Stimulated activated CD4-positive, alpha-beta T cell treated with anti-CD3 and anti-CD28 coated beads, Interleukin-12 subunit alpha, Interleukin-12 subunit beta, amount 100 ng/mL, for 24 hours (primary cell): ENCODE measurements at places on chromosomes 5 and 9.

DNA sequence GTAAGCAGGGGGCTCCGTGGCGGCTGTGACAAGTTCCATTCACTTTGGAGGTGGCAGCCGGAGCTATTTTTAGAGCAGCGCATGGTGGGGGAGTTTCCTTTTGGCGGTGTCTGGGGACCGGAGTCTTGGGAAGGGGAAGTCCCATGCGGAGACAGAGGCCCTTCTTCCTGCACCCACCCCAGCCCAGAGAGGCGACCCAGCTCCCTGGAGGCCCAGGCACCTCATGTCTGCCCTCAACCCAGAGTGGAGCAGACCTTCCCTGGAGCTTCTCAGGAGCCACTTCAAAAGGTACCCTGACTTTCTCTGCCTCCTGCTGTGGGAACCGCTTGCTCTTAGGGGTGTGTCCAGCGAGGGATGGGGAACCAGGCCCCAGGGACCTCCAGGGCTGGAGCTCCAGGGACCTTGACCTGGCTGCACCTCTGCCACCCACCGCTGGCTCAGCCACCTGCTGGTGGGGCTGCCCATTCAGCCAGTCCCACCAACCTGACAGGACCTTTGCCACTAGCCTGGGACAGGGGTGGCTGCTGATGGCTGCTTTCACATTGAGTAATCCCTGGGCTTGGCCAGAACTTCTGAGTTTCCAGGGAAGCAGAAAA is 34.1 kb downstream of the NEK6 start:
- DNase-seq, result peak; percentile 23

DNA sequence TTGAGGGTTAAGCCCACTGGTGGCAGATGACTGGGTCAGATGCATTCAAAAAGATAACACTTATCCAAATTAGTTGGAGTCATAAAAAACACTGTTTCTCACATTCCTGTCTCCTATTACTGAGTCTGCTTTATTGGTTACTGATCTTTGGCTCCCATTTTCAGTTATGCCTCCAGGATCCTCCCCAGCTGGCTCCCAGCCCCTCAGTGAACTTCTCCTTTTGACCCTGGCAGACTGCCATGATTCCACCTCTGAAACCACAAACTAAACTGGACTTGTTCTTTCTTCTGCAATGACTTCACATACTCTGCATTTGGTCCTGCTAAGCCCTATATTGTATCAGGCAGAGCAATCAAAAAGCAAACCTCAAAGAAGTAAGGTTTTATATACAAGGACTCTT is 860.8 kb upstream of the DMAC1 start:
- DNase-seq, result no peak

DNA sequence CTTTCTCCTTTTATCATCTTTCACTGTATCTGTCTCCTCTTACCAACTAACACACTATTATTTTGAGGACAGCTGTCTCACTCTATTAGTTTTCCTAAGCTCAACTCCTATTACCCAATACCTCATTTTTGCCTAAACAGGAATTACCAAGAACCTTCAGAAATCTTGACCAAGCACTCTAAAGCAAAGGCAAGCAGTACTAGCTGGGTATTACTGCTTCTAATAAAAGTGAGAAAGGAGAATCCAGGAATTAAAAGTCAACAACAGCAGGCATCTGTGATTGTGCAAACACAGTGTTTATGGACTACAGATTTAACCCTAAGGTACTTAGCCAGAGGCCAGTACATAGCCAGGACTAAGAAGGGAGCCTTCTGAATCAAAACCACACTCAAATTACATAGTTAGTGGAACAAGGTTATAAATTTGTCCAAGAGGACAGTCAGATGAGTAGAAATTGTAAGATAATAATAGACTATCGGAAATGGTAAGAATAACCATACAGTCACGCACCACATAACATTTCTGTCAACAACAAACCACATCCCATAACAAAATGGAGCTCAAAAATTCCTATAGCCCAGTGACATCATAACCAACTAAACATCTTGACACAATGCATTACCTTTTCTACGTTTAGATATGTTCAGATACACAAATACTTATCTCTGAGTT is 8.3 kb downstream of the RFX3 start:
- DNase-seq, result no peak

GRCh38 chr5:116504593-116505166 is 69.9 kb downstream of the SEMA6A start:
- no peak for DNase-seq

DNA sequence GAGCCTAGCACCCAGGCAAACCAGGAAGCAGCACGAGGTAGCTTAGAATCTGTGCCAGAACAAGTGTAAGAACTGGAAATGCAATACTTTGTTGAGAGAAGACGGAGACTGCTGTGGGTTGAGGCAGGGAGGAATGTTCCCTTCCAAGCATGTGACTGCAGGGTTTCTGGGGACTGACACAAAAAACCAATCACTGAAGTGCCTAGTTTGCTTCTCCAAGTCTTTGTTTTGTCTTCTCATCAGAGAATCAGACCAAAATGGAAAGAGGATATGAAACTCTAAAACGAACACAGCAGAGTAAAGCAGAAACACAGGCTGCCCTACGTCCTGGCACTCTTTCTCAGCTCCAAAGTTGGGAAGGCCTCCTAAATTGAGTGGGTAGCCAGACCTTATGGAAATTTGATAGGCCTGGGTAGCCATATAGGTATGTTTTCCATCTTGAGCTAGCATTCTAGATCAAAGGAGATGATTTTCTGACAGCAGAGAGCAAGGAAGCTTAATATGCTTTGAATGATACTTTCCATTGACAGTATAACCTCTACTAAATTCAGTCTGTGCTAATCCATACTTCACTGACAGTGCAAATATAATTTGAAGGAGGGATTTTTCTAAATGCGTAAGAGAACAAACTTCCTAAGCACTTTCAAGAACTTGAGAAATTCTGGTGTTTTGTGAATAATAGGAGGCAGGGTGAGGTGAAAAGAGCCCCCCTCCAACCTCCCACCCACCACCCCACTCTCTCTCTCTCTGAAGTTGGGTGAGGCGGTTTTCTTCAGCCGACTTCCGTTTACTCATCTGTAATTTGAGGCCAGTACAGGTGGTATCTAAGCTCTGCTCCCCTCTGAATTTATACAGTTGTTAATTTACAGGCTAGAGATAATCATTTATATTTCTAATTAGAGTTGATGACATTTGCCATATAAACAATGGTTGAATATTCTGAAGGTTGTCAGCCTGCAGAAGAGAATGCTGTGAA is 5.5 kb downstream of the ADRB2 start:
- no peak for DNase-seq

- no peak for DNase-seq
Measured at GRCh38 chr9:33190021-33190705, 23.0 kb upstream of the B4GALT1 start.

- peak; percentile 15 for DNase-seq
Measured at GRCh38 chr5:115180165-115180709, 10.5 kb upstream of the TRIM36 start.

DNA sequence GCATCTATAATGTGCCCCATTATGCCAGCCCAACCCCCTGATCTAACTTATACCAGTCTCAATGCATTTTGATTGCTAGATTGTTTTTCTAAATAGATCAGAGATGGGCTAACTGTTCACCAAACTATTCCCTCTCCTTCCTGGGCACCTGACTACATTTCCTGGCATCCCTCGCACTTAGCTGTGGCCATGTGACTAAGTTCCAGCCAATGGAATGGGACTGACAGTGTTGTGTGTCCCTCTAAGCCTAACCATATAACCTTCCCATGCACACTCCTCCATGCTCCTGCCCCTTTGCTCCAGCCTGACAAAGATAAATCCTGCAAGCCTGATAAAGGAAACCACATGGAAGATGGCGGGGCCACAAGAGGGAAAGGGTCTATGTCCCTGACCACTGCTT is 12.3 kb upstream of the IFNK start:
- DNase-seq, result no peak

DNA sequence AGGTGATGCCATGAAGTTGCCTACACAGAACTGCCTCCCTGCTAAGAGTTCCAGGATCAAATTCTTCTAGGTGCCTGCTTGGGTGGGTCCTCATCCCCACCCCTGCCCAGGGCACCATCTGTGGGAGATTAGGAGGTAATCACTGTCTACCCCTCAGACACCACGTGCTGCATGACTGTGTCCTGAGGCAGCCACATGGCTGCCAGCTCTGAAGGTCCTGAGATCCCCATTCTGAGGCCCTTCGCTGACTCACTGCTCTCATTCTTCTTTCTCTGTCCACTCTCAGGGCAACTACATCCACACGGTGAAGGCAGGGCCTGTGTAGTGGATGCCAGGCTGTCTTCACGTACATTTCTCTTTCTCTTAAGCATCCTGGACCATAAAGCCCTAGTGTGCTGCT is 222.9 kb upstream of the ANKRD55 start:
- no peak for DNase-seq

DNA sequence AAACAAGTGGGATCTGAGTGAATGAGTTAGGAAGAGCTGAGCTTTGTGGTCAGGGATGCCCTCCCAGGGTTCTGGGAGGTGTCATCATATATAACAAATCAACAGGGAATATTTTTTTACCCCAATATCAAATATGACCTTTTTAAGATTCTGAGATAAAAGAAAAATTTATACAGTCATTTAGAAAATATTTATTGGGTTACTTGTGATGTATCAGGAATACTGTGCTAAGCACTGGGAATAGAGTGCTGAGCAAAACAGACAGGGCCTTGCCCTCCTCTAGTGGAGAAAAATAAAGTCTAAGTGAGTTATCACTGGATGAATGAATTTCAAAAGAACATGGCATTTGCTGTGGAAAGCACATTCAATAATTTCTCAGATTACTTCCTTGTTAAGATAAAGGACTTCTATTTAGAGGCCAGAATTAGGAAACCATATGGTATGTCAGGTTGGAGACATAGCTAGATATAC is 102.9 kb downstream of the BOD1 start:
- no peak for DNase-seq

- no peak for DNase-seq
Measured at GRCh38 chr9:107249131-107249533, 33.9 kb upstream of the RAD23B start.

DNA sequence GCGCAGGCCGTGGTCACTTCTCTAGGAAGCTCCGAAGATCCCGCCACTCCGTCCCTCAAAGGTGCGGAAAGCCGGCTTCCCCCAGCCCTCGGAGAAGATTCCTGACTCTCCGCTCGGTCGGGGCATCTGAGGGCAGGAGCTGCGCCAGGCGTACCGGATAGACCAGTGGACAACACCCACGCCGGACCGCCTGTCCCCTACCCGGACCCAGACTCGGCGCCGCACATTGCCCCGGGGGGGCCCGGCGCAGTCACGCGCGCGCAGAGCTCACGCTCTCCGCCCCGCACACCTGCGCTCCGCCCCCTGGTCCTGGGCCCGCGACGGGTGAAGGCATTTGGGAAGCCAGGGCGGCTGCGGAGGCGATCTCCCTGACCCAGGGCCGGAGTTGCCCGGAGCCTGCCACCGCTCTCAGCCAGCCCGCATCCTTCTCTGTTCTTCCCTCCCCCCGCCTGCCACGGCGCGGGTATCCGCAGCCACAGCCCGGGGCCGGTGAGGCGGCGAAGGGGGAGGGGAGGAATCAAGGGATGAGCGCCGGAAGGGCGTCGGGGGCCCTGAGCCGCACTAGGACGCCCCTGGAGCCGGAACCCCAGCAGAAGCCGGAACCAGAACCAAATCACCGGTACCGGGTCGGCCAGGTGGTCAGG is 448 bp downstream of the RELL2 start:
- peak; percentile 45 for DNase-seq

GRCh38 chr9:19512103-19512832 is 103.5 kb downstream of the ACER2 start:
- no peak for DNase-seq

- peak; percentile 61 for DNase-seq
Measured at GRCh38 chr5:923281-923873, 30.7 kb downstream of the TRIP13 start.

GRCh38 chr9:78115073-78115472 is 83.5 kb upstream of the GNAQ start:
- DNase-seq, result no peak

- DNase-seq, result no peak
Measured at GRCh38 chr5:35821513-35821912, 35.2 kb upstream of the IL7R start.

GRCh38 chr9:105232207-105232606 is 12.2 kb upstream of the SLC44A1 start:
- DNase-seq, result no peak

- DNase-seq, result no peak
Measured at GRCh38 chr9:94031946-94032345, 52.3 kb upstream of the PTPDC1 start.

DNA sequence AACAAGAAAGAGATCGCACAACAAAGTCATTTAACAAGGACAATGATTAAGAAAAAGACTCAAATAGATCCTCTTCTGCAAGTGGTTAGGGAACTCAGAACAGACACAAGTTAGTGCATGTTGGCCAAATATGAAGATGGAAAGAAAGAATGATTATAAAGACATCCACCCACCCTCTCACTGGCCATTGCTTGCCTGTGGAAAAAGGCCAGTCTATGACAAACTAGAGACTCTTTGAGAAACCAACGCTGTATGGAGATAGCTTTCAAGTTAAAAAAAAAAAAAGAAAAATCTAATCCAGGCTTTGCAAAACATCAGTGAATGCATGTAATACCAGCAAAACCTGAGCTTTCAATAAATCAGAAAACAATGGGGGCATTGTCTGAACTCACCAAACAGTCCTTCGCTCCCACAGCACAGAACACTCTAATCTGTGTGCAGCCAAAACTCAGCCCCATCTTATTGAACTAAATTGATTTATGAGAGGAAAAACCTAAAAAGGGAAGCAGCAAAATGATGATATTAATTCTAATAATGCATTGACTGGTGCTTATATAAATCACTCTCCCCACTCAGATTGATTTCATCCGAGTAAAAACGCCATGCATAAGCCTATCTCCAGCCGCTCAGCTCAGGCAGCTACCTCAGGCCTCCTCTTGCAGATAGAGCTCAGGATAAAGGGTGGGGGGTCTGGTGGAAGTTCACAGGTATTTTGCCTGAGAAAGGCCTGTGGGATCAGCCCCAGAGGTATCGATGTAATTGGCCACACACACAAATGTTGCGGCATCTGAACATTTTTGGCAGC is 547.1 kb downstream of the CCDC171 start:
- no peak for DNase-seq

DNA sequence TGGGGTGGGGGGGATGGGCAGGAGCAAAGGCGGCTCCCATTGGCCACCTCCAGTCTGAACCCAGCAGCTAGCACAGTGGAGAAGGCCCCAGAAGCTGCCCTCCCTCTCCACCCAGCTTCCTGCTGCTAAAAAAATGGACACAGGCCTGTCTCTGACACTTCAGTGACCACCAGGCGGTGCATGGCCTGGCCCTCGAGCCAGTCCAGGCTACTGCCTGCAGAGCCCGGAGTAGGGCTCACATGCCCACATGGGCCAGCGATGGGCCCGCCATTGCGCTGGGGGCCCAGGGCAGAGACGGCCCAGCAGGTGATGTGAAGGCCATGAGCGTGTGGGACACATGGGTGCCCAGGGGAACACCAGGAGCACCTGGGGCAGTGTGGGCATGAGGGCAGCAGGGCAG is 52.1 kb upstream of the NOTCH1 start:
- no peak for DNase-seq
